Activated CD4-positive, alpha-beta T cell treated with anti-CD3 and anti-CD28 coated beads, Interleukin-10, Interleukin-2, amounts not matched to agents 100 ng/mL and 50 ng/mL, durations not matched to agents 16 hours and 8 hours (primary cell): ENCODE measurements at places on chromosomes 11 and 22.

GRCh38 chr22:23070418-23071229, at the start of gene GNAZ:
Gene GNAZ, plus strand, starts transcription at chr22:23070519. Its CDS starts 25,177 bp downstream, at chr22:23095696.
- no peak for DNase-seq

GRCh38 chr11:117932947-117933346, 3.7 kb upstream of the TMPRSS13 start:
- DNase-seq, result no peak

- DNase-seq, result no peak
Observed at GRCh38 chr11:28476864-28477263, 368.7 kb downstream of the METTL15 start.

- DNase-seq, result no peak
Observed at GRCh38 chr11:32302826-32303225, 132.5 kb downstream of the WT1 start.

DNA sequence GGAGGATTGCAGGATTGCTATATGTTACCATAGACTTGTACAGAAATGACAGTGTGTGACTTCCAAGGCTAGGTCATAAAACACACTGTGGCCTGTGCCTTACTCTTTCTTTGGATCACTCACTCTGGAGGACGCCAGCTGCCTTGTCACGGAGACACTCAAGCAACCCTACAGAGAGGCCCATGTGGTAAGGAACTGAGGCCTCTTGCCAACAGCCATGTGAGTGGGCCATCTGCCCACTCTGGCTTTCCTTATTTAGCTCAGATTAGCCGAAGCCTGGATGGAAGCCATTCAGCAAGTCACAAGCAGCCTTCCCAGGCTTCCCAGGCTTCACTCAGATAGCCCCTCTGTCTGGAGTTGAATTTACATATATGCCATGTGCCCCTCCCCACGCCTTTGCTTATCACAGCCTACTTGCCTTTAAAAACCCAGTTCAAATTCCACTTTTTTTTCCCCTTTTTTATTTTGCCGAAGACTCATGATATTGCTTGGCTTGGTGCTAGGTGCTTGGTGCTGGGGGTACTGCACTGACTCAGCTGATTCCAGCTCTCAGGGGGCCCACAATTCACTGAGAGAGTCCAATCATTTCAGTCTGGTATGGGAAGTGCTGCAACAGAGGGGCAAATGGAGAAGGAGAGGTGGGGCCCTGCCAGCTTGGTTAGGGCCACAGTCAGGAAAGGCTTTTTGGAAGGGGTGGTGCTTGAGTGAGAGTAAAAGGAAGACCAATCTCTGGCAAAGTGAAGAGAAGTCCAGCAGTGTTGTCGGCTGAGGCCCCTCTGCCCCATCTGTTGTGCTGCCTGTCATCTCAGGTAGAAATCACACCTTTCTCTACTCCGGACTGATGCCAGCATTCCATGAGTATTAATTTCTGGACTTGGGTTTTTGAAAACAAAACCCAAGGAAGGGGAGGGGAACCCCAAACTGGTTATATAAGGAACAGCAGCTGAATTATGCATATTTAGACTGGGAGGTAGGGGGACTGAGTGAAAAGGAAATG, 14.5 kb upstream of the P4HA3 start:
- no peak for DNase-seq

- DNase-seq, result no peak
Observed at GRCh38 chr11:68582416-68583040, 101.8 kb upstream of the GAL start.

DNA sequence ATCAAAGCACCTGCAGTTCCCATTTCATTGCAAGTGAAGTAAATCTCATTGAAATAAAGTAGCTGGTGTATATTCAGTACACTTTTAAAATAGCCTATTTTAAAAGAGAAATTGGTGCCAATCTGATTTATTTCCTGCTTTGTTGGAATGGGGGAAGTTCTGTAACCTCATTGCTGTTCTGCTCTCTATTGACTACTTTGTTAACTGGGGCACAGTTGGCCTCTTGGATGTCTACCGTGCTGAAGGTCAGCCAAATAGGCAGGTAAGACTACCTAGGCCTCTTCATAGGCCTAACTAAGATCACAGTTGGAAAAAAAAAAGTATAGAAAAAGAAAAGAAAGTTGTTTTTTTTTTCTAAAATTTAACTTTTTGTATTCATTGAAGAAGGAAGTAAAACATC, 9.2 kb downstream of the CTNND1 start:
- no peak for DNase-seq

DNA sequence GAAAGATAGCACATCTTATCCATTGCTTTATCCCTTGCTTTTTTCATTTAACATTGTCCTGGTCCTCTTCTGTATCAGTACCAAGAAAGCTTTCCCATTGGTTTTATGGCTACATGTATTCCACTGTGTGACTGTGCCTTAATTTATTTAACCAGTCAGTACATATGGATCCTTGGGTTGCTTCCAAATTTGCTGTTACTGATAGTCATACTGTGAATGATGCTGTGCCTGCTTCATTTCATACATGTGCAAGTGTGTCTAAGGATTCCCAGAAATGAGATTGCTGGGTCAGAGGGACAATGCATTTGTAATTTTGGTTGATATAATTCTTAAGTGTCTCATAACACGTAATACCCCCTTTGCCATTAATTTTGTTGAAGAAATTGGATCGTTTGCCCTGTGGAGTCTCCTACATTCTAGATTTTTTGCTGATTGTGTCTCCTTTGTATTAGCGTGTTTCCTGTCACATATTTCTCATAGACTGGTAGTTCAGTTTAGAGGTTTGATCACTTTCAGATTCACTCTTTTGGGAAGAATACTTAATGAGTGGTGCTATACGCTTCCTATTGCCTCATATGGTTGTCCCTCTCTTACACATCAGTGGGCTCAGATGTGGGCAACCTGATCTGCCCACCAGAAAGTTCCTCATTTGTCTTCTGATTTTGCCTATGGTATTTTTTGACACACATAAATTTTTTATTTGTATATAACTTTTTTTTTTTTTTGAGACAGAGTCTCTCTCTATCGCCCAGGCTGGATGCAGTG, 35.3 kb downstream of the MYBPC3 start:
- no peak for DNase-seq
